ENCODE measurements at places on chromosomes 4 and X.

DNA sequence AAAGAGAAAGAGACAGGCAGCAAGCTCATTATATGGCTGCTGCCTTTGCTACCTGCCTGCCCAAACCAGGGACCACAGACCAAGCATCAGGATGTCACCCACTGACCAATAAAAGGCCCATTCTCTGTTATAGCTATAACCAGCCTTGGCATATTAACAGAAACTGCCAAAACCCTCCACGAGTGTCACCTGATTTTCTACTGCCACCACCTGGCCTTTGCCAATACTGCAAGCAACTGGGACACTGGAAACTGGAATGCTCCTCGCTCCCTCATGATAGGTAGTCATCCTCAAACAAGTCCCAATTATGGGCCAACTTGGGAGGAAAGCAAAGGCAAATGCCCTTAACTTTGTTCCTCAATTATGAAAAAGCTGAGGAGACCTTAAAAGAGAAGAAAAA is 76.0 kb downstream of the SPIN4 start:
- H3K27me3 ChIP-seq: no peaks in the 10 kb centered on the region
- no peak overlapping the region for H3K4me3 ChIP-seq
- no peaks in the 10 kb centered on the region for H3K4me1 ChIP-seq
- H3K36me3 ChIP-seq: no peaks in the 10 kb centered on the region
- H3K27ac ChIP-seq: no peak overlapping the region

- H3K4me3 ChIP-seq: no peak overlapping the region
- peaks cover 14% of the 10 kb centered on the region for H3K4me1 ChIP-seq
- peaks cover 6% of the 10 kb centered on the region for H3K27me3 ChIP-seq
- no peaks in the 10 kb centered on the region for H3K36me3 ChIP-seq
Measured at GRCh38 chr4:46992338-46992737, 1.0 kb downstream of the GABRA4 start.

GRCh38 chrX:107827852-107828251 is 2.2 kb downstream of the MID2 start:
- no peak overlapping the region for H3K4me3 ChIP-seq
- DNase-seq: no peak
- no peaks in the 10 kb centered on the region for H3K4me1 ChIP-seq
- no peak overlapping the region for H3K27ac ChIP-seq
- peaks cover 11% of the 10 kb centered on the region for H3K27me3 ChIP-seq

DNA sequence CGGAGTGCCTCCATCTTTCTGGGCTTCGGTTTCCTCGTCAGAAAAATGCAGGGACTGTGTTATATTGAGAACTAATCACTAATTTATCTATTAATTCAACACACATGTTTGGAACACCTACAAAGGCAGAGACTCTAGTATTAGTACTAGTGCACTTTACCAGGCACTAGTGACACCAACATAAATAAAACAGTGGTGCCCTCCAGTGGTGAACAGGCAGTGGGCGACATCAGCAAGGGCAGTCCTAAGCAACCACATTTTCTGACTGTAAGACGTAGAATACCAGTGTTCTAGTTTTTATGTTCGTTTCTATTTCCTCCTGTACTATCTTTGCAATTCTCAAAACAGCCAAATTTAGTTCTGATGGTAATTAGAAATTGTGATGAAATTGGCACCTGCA is 69.1 kb upstream of the UCP1 start:
- H3K36me3 ChIP-seq: peaks cover 91% of the 10 kb centered on the region
- no peak overlapping the region for H3K27ac ChIP-seq
- DNase-seq: no peak
- no peaks in the 10 kb centered on the region for H3K27me3 ChIP-seq
- H3K4me1 ChIP-seq: no peaks in the 10 kb centered on the region

DNA sequence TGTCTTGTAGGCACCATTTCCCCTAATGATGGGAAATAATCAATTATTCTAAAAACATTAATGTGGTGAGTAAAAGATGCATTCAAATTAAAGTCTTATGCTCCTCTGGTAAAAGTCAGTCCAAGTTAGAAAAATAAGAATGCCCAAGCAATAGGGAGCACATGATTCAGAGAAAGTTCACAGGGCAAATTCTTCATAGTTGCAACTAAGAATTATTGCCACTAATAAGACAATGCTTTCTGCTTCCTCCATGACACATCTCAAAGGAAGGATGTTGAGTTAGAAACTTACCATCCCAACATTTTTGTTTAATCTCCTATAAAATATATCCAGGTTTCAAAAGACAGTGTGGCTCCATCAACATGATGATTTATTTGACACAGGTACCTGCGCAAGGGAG is 26.3 kb downstream of the PHOX2B start:
- H3K4me3 ChIP-seq: no peak overlapping the region
- no peaks in the 10 kb centered on the region for H3K4me1 ChIP-seq
- DNase-seq: no peak
- H3K36me3 ChIP-seq: no peaks in the 10 kb centered on the region
- no peak overlapping the region for H3K27ac ChIP-seq

GRCh38 chrX:65874765-65875164 is 165.1 kb downstream of the VSIG4 start:
- DNase-seq: no peak
- H3K4me1 ChIP-seq: no peaks in the 10 kb centered on the region
- H3K4me3 ChIP-seq: no peak overlapping the region
- H3K27ac ChIP-seq: no peak overlapping the region
- H3K36me3 ChIP-seq: no peaks in the 10 kb centered on the region

DNA sequence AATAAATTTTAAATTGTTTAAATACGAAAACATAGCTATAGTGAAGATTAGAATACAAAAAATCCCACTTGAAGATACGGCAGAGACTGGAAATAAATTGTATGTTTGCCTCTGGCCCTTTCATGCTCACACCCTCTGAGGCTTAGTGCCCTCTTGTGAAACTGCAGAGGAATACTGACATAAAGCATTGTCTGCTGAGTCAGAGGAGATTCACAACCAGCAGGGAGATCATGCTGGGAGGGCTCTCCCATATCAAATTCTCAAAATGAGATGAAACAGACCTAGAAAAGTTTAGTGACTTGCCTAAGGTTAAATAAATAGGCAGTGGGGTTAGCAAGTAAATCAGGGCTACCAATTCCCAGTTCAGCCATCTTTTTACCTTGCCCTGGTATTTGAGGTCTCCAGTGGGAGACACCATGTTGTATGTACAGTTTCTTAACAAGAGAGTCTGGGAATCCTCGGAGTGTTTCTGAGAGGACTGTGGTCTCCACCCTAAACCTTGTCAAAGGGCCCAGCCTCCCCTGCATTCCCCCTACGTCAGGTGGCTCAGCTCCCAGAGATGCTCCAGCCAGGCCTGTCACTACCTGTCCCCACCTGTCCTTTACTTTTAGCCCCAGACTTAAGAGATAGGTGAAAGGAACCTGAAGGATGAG is 581.4 kb upstream of the DIPK2B start:
- no peaks in the 10 kb centered on the region for H3K4me1 ChIP-seq
- no peak overlapping the region for H3K4me3 ChIP-seq
- H3K27ac ChIP-seq: no peak overlapping the region
